OCI-LY7 (cell line): ENCODE measurements at places on chromosomes 3 and 15.

DNA sequence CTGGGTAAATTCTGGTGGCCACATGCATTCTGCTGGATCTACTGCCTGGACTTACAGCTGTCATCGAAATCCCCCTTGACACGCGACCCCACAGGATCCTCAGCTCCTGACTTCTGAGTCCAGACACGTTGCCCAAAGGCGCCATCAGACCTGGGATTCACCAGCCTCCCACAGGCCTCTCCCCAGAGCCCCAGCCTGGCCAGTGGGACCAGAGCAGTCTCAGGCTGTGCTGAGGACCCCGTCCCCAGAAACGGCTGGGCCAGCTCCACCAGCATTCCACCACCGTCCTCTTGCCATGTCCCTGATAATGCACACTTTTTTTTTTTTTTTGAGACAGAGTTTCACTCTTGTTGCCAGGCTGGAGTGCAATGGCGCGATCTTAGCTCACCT, 166.1 kb downstream of the LRRK1 start:
- DNase-seq: no peak

DNA sequence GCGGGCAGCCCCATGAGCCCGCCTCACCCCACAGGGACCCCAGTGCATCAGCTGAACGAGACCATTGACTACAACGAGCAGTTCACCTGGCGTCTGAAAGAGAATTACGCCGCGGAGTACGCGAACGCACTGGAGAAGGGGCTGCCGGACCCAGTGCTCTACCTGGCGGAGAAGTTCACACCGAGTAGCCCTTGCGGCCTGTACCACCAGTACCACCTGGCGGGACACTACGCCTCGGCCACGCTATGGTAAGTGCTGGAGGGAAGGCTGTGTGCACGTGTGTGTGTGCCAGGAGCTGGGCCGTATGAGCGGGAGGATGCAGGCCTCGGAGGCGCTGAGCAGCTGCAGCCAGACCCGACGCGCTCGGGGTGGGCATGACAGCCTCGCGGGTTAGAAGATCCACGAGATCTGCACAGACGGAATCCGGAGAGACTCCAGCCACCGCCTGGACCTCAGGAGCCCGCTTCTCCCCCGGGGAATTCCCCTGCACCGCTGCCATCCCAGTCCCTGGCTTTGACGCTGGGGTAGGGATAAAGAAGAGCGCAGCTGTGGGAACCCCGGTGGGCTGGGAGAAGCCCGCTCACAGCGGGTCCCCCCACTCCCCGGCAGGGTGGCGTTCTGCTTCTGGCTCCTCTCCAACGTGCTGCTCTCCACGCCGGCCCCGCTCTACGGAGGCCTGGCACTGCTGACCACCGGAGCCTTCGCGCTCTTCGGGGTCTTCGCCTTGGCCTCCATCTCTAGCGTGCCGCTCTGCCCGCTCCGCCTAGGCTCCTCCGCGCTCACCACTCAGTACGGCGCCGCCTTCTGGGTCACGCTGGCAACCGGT, 2.6 kb downstream of the DUOXA2 start:
- DNase-seq: no peak

- no peak for DNase-seq
Measured at GRCh38 chr3:172177803-172178316, 138.5 kb downstream of the FNDC3B start.

DNA sequence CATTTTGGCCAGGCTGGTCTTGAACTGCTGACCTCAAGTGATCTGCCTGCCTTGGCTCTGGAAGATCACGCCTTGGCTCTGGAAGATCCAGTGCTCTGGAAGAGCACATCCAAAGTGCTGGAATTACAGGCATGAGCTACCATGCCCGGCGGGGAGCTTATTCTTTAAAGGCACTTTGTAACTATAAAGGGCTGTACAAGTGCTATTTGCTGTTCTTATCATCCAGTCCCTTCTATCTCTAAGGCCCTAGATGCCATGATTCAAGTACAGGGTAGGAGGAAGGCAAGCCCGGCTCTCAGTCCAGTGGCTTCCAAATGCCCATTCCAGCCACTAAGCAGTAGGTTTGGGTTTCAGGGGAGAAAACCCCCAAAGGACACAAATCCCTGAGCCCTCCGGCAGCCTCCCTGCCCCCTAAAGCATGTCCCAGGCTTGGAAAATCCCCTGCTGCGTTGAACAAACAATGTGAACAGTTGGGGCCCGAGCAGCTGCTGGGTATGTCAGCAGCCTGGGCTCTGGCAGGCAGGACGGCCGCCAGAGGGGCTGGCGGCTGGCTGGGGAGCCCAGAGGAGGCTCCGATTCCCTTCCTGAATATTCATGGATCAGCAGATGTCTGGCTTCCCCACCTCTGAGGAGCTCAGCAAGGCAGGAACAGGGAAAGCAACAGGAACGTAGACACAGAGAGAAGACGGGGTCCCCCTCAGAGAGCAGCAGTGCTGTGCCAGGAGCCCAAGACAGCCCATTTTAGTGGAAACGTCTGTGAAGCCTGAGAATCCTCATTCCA, 7.7 kb downstream of the IGDCC4 start:
- no peak for DNase-seq

- no peak for DNase-seq
Measured at GRCh38 chr3:30245858-30246622, 360.4 kb upstream of the TGFBR2 start.

- DNase-seq: peak; percentile 94
Measured at GRCh38 chr3:32460031-32460749, 42.5 kb downstream of the CMTM6 start.

- no peak for DNase-seq
Measured at GRCh38 chr15:70061696-70062270, 35.9 kb downstream of the TLE3 start.

GRCh38 chr3:115713284-115713683, 90.0 kb downstream of the GAP43 start:
- DNase-seq: no peak

GRCh38 chr15:60854858-60855564, 374.1 kb downstream of the RORA start:
- DNase-seq: no peak

DNA sequence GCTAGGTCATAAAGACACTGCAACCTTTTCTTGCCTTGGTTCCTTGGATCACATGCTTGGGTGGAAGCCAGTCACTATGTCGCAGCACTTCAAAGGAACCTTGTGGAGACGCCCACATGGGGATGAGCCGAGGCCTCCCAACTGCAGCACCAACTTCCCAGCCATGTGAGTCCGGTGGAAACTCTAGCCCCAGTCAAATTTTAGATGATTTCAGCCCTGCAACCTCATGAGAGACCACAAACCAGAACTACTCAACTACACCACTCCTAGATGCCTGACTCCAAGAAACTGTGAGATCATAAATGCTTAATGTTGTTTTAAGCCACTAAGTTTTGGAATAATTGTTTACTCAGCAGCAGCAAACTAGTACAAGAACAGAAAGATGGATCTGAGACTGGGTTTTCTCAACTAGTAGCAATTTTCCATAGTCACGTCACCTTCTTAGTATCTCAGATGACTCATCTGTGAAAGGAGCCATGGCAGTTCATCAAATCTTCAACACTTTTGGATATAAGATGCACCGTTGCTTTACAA, 86.5 kb downstream of the MB21D2 start:
- no peak for DNase-seq

- no peak for DNase-seq
Measured at GRCh38 chr15:43294091-43294706, 27.5 kb upstream of the TGM5 start.

DNA sequence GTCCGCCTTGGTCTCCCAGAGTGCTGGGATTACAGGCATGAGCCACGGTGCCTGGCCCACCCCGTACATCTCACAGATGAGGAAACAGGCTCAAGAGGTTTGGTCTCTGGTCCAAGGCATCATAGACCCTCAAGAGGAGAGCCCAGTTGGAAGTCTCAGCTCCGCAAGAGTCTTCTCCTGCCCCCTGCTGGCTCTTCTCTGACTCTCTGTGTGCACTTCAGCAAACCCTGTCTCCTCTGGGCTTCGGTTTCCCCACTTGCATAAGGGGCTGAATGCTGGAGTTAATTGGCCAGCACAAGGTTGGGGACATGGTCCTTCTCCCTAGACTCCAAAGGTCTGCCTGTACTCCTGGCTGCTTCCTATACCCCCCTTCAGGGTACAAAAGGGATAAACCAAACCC, 3.9 kb downstream of the MST1R start:
- DNase-seq: peak; percentile 70

- no peak for DNase-seq
Measured at GRCh38 chr15:84111575-84111974, 124.0 kb upstream of the GOLGA6L4 start.

GRCh38 chr3:105359098-105359762, 7.5 kb upstream of the ALCAM start:
- DNase-seq: no peak

- DNase-seq: no peak
Measured at GRCh38 chr15:38312190-38312589, 59.6 kb downstream of the SPRED1 start.

GRCh38 chr15:64667736-64668161, 107.6 kb downstream of the RBPMS2 start:
- DNase-seq: no peak

GRCh38 chr15:87733541-87733941, 523.0 kb downstream of the NTRK3 start:
- no peak for DNase-seq

DNA sequence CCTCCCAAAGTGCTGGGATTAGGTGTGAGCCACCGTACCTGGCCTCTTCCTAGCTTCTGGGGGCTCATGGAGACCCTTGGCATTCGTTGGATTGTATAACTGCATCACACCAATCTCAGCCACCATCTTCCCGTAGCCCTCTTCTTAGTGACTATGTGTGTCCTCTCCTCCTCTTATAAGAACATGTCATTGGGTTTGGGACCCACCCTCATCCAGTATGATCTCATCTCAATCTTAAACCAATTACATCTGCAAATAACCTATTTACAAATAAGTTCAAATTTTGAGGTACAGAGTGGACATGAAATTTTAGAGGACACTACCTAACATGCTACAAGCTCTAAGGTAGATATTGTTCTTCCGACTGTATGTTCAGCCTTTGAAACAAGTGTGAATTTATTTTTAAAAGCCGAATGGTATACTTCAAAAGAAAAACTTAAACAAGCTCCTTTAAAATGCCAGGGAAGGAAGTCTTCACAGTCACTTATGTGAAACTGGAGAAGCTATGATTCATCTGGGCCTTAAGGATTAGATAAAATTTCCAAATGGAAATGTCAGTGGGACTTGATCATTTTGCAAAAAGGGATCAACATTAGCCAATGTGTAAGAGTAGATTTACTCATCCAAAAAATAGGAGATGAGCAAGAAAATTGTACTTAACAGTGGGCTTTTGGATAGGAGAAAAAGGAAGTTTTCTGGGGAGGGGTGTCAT, 225.7 kb downstream of the MEX3B start:
- DNase-seq: no peak
